ENCODE measurements at places on chromosomes 2 and 18.

- no peak for DNase-seq
Observed at GRCh38 chr18:79511671-79512301, 116.1 kb downstream of the NFATC1 start.

- DNase-seq: no peak
Observed at GRCh38 chr2:73998451-73998850, 13.7 kb downstream of the TET3 start.

- no peak for DNase-seq
Observed at GRCh38 chr2:101267671-101268656, 15.3 kb downstream of the CNOT11 start.

- no peak for DNase-seq
Observed at GRCh38 chr2:189631849-189632248, 29.4 kb upstream of the ASNSD1 start.

GRCh38 chr2:32212295-32212694 lies 46.6 kb downstream of the SLC30A6 start:
- no peak for DNase-seq

GRCh38 chr2:65919550-65920188 lies 487.3 kb upstream of the SPRED2 start:
- DNase-seq: no peak

DNA sequence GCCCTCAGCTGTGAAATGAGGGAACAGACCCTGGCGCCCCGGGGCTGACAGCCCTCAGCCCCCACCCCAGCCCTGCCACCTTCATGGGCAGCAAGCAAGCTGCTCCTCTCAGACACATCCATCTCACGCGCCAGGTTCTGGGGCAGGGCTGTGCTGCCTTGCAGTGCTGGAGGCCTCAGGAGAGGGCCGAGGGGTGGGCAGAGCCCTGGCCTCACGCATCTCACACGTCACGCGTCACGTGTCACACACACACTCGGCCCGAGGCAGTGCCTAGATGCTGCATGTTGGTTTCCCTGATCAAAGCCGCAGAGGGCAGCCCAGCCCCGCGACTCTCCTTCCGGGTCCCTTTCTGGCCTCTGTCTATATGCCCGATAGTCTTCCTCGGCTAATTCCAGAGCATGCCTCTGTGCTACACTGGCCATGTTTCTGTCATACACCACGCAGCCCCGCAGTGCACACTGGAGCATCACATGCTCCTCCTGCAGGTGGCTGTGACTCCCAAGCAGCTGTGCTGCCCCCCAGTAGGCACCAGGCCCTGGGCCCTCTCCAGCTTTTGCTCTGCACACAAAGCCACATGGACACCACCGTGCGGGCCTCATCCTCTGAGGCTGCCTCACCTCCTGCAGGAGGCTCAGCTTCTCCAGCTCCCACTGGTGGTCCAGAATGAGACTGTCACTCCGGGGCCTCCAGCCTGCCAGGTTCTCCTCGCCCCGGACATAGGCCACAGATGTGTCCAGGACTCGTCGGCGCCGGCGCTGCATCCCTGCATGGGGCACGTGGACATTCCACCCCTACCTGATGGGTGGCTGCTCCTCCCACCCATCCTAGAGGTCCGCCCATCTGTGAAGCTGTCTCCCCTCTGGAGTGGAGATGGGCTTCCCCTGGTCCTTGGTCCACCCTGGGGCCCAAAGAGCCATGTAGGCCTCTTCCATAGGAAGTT lies 31.4 kb downstream of the AQP12A start:
- DNase-seq: no peak

GRCh38 chr2:224017957-224018356 lies 21.1 kb downstream of the SERPINE2 start:
- no peak for DNase-seq

GRCh38 chr2:12335131-12335530 lies 381.6 kb upstream of the TRIB2 start:
- no peak for DNase-seq

DNA sequence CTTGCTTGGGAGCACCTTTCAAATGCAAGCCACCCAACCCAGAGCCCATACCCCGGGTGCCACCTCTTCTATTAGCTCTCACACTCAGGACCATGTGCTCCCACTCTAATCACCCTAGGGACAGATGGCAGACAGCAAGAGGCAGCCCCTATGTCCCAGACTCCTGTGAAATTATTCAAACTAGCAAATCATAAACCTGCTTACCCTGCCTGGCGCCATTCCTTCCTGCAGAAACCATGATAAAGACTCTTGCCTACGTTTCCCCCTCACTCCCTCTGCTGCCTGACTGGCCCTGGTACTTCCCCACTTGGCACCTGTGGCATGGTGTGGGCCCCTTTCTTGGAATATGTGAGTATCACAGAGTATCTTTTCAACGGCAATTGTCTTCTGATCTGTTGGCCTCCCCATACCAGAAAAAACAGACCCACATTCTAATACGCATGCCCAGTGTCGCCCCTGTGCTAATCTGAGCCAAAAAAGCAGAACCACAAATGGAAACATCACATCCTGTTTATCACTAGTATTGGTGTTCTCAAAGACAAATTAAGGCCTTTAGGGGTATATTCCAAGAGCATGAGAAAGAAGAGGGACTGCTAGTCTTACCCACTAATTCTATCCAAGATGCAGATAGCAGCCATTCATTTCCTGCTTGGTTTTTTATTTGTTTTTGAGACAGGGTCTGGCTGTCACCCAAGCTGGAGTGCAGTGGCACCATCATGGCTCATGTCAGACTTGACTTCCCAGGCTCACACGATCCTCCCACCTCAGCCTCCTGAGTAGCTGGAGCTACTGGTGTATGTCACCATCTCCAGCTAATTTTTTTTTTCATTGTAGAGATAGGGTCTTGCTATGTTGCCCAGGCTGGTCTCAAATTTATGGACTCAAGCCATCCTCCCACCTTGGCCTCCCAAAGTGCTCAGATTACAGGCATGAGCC lies 44.1 kb upstream of the TTC39C start:
- DNase-seq: no peak

GRCh38 chr18:61402726-61403125 lies 69.5 kb downstream of the CDH20 start:
- DNase-seq: no peak

DNA sequence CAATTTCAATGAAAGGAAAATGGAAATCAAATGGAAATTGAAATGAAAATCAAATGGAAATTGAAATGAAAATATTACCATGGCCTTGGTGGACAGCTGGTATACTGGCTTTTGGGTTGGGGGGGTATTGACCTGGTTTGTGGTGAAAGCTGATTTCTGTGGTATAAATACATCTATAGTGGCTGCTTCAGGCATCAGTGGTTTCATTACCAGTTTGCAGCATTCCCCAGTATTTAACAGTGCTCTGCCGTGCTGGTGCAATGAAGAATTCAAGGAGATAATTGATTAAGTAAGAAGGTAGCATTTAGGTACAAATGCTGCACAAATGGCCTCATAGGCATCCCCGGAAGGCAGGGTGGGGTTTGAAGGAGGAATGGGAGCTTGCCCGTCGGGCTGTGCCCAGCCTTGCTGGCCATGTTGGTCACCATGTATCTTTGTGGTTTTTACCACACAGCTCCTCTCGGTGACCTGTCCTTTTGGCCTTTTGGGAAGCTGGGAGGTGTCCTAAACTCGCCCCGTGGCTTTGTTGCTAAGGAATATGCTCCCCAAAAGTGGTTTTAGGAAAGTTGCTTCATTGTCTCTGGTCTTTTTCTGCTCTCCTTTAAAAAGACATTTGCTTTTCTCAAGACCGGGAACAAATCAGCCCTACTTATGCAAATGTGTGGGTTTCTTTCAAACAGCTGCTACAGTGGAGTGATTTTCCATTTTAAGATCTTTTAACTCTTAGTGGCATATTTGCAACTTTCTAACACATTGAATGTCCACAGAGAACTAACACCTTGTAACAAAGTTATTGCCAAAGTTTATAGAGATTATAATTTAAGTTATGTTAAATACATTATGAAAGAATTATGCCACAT lies 28.6 kb downstream of the SNTG2 start:
- no peak for DNase-seq

GRCh38 chr2:20350753-20351554 lies at the start of gene PUM2:
Gene PUM2 (minus strand): TSS chr2:20350844. CDS start chr2:20327360, 23,484 bp downstream.
- peak; percentile 93 for DNase-seq

- no peak for DNase-seq
Observed at GRCh38 chr2:24731923-24732322, 61.3 kb downstream of the PTRHD1 start.

- DNase-seq: no peak
Observed at GRCh38 chr2:179546656-179547055, 282.0 kb upstream of the SESTD1 start.

DNA sequence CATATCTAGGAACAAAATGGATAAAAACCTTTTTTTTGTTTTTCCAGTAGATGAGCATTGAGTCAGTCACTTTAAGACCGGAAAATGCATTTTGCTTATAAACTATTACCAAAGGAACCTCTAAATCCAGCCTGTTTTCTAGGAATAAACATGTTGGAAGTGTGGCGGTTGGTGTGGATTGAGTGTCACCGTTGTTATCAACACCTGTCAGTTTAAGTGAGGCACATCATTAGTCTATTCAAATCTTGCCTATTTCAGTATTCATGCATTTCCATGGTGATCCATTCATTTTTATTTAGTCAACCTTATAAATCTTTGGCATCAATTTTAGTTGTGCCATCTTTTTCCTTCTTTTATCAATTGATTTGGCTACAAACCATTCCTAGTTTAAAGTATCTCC lies 3.3 kb downstream of the KLHL29 start:
- no peak for DNase-seq

DNA sequence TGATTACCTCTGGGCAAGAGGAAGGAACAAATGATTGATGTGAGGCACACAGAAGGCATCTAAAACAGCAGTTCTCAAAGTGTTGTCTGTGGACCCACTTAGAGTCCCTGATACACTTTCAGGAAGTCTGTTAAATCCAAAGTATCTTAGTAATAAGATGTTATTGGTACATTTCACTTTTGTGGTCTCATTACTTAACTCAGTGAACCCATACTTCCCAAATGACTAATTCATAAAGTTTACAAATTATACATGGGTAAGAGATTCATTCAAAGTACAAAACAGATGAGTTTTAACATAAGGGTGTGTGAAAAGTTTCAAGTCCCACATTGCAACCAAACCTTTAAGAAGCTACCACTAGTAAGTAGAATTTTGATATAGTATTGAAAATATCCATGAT lies 440.5 kb downstream of the NUP35 start:
- no peak for DNase-seq

DNA sequence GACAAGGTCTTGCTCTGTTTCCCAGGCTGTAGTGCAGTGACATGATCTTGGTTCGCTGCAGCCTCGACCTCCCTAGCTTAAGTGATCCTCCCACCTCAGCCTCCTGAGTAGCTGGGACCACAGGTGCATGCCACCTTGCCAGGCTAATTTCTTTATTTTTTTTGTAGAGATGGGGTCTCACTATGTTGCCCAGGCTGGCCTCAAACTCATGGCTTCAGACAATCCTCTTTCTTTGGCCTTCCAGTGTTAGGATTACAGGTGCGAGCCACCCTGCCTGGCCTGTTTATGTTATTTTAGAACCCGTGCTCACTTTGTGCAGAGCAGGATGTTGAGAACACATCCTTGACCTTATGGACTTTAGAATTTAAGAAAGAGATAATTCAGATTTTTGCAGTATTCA lies 17.4 kb downstream of the FAM117B start:
- DNase-seq: no peak

- no peak for DNase-seq
Observed at GRCh38 chr2:18900691-18901141, 311.3 kb upstream of the NT5C1B start.

GRCh38 chr2:27798486-27798885 lies 27.0 kb downstream of the MRPL33 start:
- no peak for DNase-seq

DNA sequence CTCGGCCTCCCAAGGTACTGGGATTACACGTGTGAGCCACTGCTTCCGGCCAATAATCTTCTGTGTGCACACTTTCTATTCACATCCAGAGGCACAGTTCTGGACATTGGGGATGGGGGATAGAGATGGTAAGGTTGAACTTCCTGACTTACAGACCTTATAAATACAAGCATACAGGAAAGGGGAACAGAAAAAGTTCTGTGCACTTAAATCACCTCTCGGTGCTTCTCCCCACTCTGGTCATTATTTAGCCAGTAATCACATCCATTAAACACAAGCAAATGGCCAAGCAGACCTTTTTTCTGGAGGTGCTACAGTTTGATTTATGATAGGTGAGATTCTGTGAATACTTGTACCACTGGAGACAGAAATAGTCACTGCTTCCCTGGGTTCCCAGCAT lies 110.6 kb downstream of the CRIM1 start:
- DNase-seq: no peak

DNA sequence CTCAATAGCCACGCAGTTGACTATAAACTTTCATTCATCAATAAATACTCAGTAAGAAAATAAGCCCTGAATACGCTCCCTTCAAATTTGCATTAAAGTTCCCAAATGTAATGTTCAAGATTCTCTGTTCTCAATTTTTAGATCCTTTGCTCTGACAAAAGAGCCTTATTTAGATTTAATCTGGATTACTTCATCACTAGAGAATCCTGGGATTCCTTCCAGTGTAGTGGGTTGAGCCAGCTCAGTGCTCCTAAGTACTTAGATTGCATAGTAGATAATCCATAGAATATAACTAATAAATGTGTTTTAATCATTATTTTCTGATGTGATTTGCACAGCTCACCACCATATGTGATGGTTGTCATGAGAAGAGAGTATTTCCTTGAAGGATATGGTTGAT lies 1286.2 kb downstream of the SUCLG1 start:
- no peak for DNase-seq

DNA sequence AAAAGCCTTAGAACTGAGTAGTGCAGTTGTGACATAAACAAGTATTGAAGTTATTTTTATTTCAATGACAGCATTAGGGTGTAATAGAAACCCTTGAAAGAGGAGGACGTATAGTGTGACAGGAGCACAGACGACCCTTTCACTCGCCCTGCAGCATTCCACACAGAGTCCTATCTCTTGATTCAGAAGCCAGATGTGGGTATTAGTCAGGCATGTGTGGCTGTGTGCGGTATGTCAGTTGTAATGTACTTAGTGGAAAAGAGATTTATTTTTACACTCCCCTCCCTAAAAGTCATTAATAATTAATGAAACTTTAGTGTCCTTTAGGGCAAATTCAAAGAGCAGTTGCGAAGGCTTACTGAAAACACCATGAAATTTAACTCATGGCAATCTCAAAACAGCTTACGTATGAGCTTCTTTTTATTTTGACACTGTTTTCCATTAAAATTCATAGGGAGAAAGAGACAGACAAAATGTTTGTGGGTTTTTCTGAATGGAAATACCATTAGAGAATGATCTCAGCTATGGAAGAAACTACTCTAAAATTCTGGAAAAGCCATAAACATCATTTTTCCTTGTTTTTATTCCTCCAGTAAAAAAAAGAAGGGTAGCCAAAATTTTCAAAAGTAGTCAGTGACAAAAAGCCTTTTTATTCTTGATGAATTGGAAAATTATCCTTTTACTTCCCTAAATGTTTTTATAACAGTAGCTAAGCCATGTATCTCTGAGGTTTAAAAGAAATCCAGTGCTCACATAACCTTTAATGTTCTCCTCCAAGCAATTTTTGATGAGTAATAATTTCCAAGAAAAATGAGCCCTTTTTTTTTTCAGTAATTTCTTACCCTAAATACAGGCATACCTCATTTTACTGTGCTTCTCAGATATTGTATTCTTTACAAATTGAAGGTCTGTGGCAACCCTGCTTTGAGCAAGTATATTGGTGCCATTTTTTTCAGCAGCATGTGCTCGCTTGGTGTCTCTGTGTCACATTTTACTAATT lies 84.0 kb upstream of the DSEL start:
- DNase-seq: no peak

All from liver (tissue), 10 donors.